Foreskin fibroblast (primary cell): ENCODE measurements at places on chromosomes 3 and 15.

DNA sequence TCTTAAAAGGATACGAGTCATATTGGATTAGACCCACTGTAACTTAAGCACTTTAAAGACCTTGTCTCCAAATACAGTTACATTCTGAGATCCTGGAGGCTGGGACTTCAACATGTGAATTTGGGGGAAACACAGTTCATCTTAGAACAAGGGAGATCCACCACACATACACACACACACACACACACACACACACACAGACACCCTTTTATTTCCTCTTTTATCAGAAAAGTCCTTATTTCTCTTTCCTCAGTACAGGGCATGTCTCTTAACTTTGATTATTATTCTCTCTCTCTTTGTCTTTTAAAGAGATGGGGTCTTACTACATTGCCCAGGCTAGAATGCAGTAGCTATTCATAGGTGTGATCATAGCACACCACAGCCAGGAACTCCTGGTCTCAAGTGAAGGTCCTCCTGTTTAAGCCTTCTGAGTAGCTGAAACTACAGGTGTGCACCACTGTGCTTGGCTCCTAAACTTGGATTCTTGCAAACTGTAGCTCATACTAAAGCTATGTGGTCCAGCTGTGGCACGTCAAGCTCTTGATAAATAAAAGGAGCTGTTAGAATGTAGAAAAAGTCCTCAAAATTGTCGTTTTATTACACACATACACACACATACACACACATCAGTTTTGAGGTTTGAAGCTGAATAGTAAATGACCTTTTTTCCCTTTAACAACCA is 7.4 kb downstream of the GOLM2 start:
- peak; percentile 25 for DNase-seq

DNA sequence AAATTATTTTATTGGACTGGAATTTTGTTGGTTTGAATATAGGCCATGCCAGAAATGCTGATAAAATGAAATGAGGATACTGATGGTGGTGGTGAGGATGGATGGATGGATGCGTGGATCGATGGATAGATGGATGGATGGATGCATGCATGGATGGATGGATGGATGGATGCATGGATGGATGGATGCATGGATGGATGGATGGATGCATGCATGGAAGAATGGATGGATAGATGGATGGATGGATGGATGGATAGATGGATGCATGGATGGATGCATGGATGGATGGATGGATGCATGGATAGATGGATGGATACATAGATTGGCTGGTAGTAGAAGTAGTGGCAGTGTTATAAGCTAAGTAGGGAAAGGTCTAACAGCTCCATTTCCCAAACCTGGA is 40.1 kb downstream of the CPN2 start:
- no peak for DNase-seq

DNA sequence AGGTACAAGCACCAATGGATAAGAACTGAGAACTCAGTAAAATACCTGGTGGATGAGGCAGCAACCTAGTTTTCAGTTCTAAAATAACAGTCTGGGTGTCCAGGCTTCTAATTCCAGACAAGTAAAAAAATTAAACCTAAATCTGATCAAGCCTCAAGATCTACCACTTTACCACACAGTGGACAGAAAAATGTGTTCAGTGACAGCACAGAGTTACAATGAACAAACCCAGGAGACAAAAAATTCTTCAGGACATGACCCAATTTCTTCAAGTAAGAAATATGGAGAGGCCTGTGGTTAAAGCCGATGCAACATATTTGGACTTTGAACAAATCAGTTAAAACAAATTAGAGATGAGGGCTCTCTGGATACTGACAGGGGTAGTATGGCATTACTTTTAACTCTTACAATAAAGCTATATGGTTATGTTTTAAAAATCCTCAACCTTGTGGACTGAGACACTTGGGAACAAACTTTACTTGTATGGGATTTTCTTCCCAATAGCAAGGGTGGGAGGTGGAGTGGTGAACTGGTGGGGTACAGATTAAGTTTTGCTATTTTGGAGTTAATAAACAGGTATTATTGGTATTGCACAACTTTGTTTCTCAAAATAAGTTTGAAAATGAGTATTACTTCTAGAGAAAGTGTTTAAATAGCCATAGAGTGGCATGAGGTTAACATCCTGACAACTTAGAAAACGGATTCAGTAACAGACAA is 14.2 kb downstream of the CCNL1 start:
- DNase-seq = no peak

DNA sequence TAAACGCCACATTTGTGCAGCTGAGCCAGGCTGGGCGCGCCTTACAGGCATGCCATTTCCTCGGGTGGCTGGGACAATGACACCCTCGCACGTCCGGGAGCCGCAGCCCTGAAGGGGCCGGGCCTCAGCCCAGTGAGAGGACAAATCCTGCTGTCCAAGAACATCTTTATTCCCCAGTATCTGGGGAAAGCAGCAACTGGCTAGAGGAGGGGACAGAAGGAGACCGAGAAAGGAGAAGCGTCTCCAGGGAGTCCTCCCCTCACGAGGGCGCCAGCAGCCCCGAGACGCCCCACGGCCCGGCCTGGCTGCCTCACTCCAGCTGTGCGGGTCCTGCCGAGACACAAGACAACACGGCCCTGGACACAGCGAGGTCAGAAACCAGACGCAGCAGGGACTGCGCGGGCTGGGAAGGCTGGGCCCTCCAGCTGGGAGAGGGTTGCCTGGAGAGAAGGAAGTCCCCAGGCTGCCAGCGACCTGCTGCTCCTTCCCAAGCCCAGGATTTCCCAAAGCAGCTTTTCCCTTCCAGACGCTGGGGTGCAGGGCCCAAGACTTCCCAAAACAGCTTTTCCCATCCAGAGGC is 130.2 kb downstream of the CHSY1 start:
- DNase-seq = peak; percentile 79

DNA sequence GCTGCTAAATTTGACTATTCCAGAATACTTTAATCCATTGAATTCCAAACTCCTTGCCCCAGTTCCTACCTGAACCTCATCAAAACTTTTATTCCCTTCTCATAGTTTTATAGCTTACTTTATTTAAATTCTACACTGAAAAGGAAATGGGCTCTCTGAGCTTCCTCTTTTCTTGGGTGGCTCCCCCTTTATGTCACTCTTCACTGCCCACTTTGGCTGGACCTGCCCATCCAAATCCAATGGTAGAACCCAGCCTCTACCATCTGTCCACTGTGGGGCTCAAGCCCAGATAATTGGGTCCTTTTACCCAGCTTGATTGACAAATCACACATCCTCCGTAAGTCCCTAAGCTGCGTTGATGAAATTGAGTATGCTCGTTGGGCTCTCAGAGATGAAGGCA is 216.5 kb downstream of the BBX start:
- DNase-seq = no peak

DNA sequence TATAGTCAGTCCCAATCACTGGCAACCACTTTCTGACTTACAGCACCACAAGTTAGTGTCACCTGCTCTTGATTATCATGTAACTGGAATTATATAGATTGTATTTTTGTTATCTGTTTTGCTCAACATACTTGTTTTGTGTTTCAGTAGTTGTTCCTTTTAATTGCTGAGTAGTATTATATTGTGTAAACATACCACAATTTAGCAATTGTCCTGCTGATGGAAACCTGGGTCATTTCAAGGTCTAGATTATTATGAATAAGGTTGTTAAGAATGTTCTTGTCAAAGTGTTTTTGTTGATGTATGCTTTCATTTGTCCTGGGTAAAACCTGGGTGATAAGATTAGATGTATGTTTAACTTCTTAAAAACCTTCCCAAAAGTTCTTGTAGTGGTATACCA is 82.1 kb upstream of the MELTF start:
- no peak for DNase-seq
